ENCODE measurements at places on chromosomes 2 and 18.
A peak's percentile ranks its signal among the peaks of the same experiment; 100 is the strongest.

DNA sequence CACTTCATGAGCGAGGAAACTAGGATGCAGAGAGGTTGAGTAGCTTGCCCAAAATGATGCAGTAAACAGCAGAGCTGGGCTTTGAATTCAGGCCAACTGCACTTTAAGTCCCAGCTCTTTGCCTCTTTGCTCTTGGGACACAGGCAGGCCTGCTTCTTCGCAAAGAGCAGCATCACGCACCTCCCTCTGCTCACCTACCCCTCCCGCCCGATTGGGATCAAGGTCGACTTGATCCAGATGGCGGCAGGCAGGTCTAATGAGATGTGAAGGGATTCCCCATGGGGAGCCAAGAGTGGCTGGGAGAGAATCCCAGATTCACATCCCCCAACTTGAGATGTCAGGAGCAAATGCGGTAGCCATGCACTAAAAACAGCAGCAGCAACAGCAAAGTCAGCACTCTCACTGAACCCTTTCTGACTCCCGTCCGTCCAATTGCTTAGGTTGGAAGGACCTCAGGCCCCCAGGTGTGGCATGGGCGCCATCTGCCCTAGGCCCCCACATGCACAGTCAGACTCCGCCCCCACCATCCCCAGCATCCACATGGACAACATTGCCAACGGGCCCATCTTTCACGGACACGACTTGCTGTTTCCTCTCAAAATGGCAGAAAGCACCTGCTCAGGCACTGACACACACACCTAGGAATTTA is 84.3 kb upstream of the MAP4K4 start:
- no peak for DNase-seq

- DNase-seq: no peak
These were observed 13.5 kb downstream of the DPP4 start for GRCh38 chr2:162060532-162060931.

DNA sequence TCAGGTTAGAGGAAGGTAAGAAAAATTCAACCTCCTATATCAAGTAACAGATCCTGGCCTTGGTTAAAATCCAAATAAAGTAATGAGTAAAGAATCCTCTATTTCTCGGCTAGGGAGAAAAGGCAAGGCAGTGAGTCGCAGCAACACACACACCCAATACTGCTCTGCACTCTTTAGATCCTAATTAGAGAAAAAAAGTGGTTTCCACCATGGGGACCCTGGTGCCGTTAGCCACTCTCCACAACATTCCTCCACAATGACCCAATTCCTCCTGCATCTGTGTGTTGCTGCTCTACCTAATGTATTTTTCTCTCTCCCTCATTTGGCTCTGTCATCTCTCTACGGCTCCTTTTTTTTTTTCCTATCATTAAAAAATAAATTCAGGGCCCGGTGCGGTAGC is 462.7 kb downstream of the METTL4 start:
- no peak for DNase-seq

- no peak for DNase-seq
These were observed 146.7 kb upstream of the L3MBTL4 start for GRCh38 chr18:6561420-6561861.

DNA sequence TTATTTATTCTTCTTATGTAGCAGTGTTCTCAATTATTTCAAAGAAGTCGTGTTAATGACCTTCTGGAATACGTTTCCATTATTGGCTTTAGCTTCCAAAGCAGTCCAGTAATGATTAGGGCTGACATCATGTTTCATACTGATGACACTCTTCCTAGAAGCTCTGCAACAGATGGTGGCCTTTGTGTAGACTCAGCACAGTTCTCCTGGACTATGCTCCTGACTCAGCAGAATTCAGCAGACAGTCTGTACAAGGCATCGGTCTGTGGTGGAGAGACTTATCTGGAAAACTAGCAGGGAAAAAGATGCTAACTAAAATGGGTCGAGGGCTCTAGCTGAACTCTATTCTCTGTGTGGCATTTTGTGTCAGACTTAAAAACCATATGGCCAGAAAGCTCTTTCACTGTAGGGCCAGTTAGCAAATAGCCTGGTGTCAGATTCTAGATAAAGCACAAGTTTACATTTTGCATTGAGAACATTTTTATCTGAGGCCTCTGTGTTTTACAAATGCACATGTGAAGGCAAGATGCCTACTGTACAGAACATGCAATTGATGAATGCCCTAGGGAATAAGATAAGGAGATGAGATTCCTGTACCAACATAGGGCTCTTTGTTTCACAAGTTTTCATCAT is 35.1 kb downstream of the GULP1 start:
- no peak for DNase-seq

GRCh38 chr2:105176429-105176828 is 65.1 kb upstream of the GPR45 start:
- no peak for DNase-seq

GRCh38 chr2:222294996-222295367 is 3.8 kb downstream of the PAX3 start:
- no peak for DNase-seq

DNA sequence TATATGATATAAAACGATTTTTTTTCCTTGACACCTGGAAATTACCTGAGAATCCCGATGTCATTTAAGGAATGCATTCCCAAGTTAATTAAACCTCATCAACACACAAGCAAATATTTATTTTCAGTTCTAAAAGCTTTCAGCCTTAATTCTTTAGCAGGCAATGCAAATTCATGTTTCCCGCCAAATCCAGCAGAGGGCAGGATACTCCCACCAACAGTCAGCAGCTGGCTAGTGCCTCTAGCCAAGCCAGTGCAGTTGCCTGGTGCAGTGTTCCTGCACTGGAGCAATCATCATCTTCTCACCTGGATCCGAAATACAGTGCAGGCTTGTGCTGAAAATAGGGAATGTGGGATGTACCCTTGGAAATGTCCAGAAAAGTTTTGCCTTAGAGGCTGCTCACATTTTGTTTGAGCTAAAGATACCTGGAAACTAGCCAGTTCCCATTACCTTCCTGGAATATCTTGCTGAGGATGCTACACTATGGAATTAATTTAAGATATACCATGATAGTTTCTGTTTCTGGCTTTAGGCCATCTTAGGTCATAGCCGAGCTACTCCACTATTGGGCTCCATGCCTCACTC is 48.4 kb upstream of the CYTIP start:
- peak; percentile 12 for DNase-seq

- DNase-seq: no peak
These were observed 55.3 kb upstream of the KYNU start for GRCh38 chr2:142822190-142822589.

- DNase-seq: no peak
These were observed 428.6 kb upstream of the SYT4 start for GRCh38 chr18:43705850-43706249.

DNA sequence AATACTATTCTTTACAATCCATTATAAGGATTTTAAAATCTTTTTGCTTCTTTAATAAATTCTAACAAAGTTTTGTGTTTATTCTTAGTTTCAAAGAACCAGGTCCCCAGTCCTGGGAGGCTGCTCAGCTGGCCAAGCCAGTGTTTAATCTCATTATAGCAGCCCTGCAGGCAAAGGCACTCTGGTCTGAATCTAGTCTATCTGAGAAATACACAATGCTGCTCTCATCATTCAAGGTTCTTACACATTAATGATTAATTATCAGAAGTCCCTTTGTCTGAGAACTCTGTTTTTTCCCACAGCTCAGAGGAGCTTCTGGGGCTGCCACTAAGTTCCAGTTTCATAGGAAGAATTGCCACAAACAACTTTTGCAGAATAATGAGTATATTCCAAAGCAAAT is 27.7 kb downstream of the KCTD18 start:
- no peak for DNase-seq

DNA sequence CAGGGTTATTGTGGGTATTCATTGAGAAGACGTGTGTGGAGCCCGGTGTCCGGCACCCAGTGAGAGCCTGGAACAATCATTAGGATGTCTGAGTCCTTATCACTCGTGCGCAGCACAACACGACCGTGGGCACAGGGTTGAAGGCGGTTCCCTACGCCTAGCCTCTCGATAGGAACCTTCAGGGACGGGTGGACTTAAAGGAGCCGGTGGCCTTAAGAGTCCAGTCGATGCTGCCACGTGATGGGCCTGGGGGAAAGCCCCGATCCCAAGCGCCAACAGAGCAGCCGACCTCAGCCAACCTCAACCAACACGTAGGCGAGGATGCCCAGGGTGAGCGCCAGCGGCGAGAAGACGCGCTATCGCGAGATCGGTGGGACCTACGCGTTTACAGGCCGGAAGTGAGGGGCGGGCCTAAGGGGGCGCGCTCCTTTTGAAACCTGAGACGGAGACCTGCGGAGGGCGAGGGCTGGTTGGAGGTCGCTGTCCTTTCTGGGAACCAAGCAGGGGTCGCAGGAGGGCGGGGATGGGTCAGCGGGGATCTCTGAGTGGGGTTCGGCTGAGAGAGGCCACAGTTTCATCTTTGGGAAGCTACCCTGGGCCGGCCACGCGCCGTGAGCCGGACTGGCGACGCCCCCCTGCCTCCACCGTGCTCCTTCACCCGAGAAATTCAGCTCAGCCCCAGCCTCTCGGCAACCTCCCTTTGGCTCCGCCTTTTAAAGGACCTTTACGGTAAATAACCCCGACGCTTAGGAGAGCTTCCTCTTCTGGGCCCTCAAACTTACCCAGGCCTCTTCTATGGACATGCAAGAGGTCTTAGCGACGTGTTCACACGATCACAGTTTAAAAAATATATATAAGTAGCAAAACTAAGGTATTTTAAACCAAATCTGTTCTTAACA is 28.3 kb downstream of the WNT10A start:
- no peak for DNase-seq

GRCh38 chr2:45960057-45960863 is 308.8 kb downstream of the PRKCE start:
- no peak for DNase-seq

DNA sequence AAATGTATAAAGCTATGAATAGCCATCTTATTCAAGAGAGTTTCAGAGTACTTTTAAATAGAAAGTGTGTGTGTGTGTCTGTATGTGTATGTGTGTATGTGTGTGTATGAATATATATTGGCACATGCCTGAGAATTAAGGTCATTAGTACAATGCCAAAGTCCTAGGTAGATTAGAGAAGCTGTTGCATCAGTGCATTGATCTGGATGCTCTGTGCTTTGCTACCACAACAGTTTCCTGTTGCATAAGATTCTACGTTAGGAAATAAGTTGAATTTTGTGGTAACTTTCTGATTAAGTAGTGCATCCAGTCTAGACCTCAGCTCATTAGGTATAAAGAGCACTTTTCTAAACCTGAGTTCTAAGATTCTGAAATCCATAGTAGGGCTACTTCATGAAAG is 1102.8 kb upstream of the KLHL29 start:
- DNase-seq: no peak

DNA sequence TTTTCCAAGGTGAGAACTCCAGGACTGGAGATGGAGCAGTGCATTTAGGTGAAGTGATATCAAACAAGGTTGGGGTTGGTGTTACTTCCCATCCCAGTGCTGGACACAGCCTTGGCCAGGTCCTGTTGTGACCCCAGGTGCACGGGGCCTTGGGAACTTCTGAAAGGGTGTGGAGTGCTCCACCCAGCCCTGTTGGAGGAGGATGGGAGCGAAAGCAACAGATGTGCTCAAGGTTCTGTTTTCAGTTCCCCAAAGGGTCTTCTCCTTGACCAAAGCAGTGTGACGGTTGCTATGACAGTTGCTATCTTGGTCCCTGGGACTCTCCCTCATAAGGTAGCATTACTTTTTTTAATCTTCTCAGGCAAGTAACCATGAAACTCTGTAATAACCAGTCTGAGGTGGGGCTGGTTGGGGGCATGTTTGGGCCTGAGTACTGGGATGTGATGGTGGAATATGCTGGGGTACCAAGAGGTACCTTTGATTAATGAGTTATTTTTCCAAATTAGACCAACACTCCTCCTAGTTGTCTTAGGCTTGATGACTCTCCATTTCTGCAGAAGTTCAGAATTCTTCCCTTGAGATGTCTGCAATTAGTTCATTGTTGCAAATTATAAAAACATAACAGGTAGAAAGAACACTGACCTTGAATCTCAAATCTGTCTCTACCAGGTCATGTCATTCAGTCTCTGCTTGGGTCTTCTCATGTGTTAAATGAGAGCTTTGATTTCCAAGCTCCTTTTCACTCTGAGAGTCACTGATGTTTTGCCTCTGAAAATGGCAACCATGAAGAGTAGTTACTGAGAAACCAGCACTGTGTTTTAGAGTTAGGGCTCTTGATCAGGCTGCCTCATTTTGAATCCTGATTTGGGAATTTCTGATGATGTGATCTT is 154.5 kb downstream of the RPIA start:
- no peak for DNase-seq

GRCh38 chr2:227413371-227413770 is 25.6 kb upstream of the SCYGR1 start:
- DNase-seq: no peak

- DNase-seq: no peak
These were observed 126.6 kb upstream of the KYNU start for GRCh38 chr2:142750858-142751257.

DNA sequence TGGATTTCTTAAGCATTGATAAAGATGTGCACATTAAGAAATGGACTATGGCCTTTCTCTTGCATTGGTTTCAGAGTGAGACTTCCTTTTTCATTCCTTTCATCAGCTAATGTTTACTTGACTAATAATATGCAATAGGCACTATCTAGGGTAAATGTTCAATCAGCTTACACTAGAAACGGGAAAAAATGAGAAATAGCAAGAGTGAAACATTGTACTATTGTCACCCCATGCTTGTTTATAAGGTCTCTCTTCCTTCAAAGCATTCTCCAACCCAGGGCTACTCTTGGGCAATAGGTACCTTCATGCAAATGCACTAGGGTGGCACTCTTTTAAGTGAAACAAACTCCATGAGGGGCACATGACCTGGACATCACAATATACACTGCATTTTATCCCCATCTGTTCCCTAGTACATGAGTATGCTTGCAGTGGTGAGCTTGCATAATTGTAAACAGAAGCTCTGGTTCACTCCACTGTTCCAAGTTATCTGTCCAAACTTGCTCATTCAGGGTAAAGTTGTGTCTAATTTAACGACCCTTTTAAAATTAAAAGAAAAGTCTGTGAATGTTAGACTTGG is 402.3 kb downstream of the ERBB4 start:
- no peak for DNase-seq

- no peak for DNase-seq
These were observed 75.6 kb upstream of the TTN start for GRCh38 chr2:178882666-178883440.

DNA sequence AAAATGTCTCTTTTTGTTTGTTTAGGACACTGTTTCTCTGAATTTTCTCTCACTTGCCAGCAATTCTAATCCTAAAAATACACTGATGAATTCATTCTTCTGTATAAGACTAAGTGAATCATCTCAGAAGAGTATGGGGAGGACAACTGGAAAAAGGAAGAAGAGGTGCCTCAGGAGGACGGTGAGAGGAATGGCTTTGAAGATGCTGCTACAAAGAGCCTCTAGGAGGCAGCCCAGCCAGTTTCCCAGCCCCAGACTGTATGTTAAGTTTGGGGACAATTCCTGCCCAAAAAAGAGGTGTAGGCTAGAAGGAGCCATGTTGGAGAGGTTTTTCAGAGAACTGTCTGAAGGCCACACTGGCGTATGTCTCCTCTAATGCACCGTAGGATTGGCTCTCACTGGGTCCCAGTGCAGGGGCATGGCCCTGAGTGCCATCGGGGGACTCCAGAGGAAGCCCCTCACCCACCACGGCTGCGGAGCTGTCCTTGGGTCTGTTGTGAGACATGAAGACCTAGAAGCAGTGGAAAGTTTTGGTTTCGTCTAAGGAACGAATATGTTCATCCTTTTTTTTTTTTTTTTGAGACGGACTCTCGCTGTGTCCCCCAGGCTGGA is 3.1 kb upstream of the SDC1 start:
- no peak for DNase-seq

Measured in HFF-Myc (cell line).